H54 (cell line): ENCODE measurements at places on chromosomes 1 and 21.

- no peak for DNase-seq
Observed at GRCh38 chr21:38788275-38788905, 17.3 kb upstream of the ETS2 start.

DNA sequence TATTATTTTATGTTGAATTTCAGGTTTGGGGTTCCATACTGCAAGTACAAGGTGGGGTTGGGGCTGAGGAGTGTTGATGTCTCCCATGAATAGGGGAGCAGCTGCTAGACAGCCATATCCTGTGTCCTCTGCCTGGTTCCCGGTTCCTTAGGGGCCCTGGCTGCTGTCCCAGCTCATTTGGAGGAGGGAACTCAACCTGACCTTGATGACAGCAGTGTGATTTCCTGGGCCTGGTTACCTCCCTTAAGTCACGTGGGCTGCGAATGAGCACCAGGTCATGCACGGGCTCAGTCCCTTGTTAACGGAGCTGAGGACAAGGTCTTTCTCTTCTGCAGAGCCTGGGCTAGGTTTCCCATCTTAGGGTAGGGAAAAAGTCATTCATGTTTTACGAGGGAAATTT lies 85.1 kb downstream of the MTR start:
- DNase-seq, result no peak

GRCh38 chr1:71944006-71944405 lies 338.3 kb downstream of the NEGR1 start:
- no peak for DNase-seq

- no peak for DNase-seq
Observed at GRCh38 chr1:119046429-119046784, 58.3 kb upstream of the TBX15 start.
